ENCODE measurements at places on chromosomes 5 and 9. TPM values are rescaled to one million over a fixed set of nuclear protein-coding genes. Genes with fewer than 3 reads are reported as not detected.

- DNase-seq: no peak
Measured at GRCh38 chr5:51271261-51271660, 112.0 kb upstream of the ISL1 start.

DNA sequence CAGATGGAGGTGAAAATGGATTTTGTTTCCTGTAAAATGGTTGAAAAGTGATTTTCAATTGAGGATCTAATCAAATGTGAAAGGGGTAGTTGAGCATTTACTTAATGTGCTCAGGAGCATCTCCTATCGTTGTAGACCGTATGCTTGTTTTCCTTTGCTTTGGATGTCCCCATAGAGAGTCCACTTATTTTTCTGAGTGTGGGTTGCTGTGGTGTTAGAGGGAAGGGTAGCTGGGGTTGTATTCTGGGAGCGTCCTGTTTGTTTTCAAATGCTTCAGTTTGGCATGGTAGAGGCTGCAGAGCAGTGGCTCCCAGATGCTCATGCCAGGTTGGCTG, 154.1 kb downstream of the MAT2B start:
- no peak for DNase-seq

- DNase-seq: no peak
Measured at GRCh38 chr5:113361701-113362100, 73.1 kb downstream of the TSSK1B start.

DNA sequence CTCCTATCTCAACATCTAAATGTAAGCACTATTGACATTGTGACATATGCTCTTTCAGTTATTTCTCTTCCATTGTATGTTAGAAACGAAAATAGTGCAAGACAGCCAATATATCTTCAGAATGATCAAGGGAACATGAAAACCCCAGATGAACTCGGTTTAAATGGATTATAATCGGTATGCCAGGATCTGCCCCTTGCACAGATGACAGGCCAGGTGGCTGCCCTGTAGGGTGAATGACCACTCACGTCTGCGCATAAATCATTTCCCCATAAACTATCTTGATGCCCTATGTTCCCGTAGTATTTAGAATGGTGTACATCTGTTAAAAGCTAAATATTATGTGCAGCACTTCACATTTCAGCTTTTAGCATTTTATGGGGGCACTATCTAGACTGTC, 69.7 kb upstream of the RANBP3L start:
- no peak for DNase-seq

DNA sequence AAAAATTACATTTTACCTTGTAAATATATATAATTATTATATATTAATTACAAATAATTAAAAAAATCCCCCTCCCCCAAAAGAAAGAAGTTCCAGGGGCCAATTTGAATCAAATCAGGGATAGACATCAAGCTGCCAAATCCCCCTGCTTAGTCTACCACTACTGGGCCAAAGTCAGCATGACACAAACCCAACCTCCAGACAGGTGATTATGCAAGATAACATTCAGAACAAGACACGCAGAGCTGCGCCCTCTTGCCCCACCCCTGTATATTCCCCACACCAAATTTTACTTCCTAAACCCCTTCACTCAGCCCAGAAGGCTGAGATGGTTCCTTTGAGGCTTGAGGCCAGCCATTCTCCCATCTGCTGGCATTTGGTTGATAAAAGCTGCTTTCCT, 2059.1 kb upstream of the CDH6 start:
- no peak for DNase-seq

GRCh38 chr9:132182314-132183091, 20.6 kb downstream of the NTNG2 start:
- no peak for DNase-seq

- no peak for DNase-seq
Measured at GRCh38 chr9:26811106-26811505, 81.5 kb downstream of the CAAP1 start.

- peak; percentile 45 for DNase-seq
Measured at GRCh38 chr9:6845880-6846279, 88.1 kb downstream of the KDM4C start.

DNA sequence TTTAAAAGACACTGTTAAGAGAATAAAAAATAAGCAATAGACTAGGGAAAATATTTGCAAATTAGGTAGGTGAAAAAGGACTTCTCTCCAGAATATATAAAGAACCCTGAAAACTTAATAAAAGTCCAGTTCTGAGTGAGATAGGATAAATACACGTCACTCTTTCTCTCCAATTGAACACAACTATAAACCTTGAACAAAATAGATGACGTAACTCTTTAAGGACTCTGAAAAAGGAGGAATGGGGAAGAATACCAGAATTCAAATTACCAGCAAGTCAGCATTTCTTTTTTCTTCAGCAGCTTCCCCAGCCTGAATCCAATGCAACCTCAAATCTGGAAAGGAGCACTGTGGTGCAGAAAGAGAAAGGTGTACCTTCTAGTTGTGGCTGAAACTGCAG, 6.8 kb upstream of the WDR41 start:
- DNase-seq: no peak

- DNase-seq: no peak
Measured at GRCh38 chr9:133043449-133044035, 12.7 kb downstream of the GTF3C5 start.

DNA sequence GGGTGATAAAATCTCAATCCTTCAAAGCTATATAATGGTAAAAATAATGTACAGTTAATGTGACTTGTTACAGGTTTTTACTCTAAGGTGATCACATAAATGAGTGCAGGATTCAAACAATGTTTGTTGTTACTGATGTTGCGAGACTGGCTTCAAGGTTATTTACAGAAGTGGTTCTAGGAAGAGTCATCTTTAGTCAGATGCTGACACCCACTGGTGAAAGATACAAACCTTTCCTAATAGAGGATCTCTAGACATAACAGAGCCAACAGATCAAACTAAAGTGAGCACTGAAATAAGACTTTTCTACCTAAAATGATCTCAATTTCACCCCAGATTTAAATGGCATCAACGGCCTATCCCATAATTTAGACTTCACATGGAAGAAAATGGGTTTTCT, 20.2 kb downstream of the ARSB start:
- DNase-seq: no peak

DNA sequence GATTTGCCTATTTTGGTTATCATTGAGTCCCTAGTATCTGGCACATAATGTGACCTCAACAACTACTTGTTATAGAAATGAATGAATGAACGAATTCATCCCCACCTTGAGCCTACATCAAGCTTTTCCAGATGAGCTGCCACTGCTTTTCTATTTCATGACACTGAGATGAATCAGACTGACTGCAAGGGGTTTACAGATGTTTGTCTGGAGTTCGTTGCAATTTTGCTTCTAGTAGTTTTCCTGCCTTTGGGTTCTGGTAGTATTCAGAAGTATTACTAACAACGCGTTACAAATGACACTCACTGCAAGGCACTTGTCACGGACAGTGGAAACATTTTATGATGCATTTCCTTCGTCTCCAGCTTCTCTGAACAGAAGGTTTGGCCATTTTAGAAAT, 222.3 kb downstream of the CD180 start:
- no peak for DNase-seq

- no peak for DNase-seq
Measured at GRCh38 chr5:178872302-178872701, 12.5 kb downstream of the ZNF354B start.

DNA sequence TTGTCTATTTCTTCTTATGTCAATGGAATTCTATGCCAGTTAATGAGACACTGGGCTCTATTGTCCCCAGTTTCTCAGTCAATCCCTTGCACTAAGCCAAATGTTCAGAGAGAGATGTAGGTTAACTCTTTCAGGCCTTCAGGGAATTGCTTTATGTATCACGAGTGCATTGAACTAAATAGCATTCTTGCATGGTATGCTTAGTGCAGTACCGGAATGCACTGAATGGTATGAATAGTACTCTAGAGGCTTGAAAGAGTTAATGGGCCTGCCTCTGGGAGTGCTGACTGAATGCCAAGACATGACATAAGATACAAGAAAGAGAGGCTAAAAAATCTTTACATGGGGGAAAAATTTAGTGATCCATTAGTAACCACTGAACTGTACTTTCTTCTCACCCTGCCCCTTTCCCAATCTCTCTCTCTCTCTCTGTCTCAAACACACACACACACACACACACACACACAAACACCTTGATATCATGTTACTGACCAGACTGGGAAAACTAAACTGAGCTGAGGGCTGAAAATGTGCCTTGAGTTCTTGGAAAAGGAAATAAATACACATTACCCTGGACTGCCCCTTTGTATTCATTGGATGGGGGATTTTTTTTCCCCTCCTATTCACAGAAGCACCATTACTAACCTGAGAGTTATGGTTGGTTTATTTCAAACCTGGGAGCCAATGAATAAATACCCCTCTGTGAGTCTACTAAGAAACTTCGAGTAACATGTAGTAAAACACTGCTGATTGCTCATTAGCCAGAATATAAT, 35.4 kb upstream of the TMC1 start:
- peak; percentile 25 for DNase-seq

DNA sequence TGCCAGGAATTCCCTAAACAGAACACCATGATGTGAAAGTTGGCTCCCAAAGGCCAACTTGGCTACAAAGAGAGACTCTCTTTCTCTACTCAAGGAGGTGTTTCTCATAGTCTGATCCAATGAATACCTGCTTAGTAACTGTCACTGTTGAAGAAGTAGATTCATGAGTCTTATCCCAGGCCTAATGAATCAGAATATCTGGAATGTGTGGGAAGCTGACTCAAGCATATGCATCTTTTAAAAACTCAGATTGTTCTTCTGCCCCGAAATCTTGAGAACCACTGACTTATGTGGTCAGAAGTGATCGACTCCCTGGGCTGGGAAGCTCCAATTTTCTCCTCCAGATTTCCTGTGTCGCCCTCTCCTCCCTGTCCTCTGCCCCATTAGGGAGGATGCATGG, 345.6 kb downstream of the PLK2 start:
- no peak for DNase-seq

DNA sequence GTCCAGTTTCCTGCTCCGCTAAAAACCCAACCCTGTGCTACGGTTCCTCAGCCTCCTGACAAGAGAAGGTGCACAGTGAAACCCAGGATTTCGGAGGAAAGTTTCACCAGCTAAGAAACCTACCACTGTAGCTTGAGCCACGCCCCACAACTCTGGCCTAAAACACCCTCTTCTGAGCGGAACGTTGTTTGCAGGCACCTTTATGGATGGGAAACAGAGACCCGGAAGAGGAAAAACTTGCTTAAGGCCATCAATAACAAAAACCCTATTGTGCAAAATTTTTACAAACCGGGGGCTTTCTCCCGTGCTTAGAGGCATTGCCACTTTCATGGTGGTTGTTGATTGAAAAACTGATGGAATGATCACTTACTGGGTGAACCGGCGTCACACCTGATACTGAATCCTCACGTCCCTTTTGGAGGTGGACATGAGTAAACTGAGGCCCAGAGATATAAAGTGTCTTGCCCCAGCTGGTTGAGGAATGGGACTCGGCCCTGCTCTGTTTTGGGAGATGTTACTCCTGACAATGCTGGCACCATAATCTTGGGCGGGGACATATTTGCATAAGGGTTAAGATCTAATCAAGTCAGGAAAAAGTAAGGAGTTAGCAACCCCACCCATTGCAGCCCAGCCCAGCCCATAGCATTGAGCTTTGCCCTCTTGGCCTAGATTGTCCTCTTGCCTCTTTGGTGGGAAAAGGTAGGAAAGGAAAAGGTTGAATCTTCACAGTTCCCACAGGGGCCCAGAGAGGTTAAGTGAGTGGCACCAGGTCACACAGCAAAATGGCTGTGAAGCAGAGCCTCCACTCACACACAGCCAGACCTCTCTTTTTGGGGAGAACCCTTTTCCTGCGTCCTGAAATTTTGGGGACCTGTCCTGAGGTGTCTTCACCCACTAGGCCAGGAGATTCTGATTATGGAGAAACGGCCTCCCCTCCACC, 23.2 kb upstream of the PTGS1 start:
- DNase-seq: no peak

DNA sequence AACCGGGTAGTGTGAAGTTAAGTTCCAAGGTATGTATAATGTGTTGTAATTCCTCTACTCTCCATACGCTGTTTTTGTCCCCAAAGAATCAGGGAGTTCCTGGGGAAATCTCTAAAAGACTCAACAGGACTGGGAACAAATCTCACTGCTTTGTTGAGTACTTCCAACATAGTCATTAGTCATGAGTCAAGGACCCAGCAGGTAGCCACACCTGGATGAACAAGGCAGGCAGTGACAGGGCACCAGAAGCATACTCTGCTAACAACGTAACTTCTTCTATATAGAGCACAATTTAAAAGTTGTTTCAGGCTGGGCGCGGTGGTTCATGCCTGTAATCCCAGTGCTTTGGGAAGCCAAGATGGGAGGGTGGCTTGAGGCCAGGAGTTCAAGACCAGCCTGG, 126.8 kb downstream of the SLC1A3 start:
- no peak for DNase-seq

GRCh38 chr5:133806847-133807246, 161.6 kb downstream of the C5orf15 start:
- DNase-seq: no peak

- DNase-seq: no peak
Measured at GRCh38 chr9:70484232-70485130, 70.0 kb upstream of the KLF9 start.

Gene GLDC
- 19.3 TPM for polyA plus RNA-seq

Gene GABRG2
- polyA plus RNA-seq: 0.11 TPM

Gene SLC6A3
- 0.60 TPM for polyA plus RNA-seq

Gene LCN10
- 1.2 TPM for polyA plus RNA-seq

Gene PCDHB16
- polyA plus RNA-seq: 7.7 TPM
